ENCODE measurements at places on chromosomes 13 and 19.
A peak's percentile ranks its signal among the peaks of the same experiment; 100 is the strongest.

- DNase-seq, result peak; percentile 81
These were observed 100.4 kb downstream of the RFC3 start for GRCh38 chr13:33918199-33918932.

DNA sequence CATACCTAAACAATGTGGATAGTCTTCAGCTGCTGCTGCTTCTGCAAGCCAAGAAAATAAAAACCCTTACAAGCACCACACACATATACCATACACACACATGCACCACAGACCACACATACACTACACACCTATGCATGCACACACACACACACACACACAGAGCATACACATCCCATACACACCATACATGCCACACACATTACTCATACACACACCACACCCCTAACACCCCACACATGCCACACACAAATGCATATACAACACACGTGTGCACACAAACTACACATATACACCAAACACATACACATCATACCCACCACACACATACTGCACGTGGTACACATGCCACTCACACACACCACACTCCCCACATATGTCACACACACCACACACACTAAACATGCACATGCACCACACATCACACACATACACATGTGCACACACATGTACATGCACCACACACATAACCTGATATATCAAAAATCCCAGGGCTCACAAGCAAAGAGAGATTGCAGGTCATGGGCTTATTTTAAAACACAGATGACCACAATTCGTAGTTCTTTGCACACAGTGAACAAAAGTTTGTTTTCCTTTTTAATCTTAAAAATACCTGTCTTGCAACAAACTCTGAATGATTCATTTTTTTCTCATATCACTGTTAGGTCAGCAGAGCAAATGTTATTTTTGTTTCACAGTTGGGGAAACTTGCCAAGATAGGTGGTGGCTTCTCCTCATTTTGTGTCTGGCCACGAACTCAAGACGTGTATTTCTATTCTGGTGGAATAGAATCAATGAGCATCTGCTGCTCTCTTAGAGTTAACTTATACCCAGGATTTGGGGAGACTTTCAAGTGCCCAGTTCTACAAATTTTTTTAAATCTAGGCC lies 456.6 kb downstream of the FGF9 start:
- DNase-seq, result no peak

GRCh38 chr19:13120031-13120430 lies 2.0 kb downstream of the NACC1 start:
- peak; percentile 57 for DNase-seq

GRCh38 chr19:28468701-28469459 lies 744.1 kb downstream of the UQCRFS1 start:
- peak; percentile 51 for DNase-seq

DNA sequence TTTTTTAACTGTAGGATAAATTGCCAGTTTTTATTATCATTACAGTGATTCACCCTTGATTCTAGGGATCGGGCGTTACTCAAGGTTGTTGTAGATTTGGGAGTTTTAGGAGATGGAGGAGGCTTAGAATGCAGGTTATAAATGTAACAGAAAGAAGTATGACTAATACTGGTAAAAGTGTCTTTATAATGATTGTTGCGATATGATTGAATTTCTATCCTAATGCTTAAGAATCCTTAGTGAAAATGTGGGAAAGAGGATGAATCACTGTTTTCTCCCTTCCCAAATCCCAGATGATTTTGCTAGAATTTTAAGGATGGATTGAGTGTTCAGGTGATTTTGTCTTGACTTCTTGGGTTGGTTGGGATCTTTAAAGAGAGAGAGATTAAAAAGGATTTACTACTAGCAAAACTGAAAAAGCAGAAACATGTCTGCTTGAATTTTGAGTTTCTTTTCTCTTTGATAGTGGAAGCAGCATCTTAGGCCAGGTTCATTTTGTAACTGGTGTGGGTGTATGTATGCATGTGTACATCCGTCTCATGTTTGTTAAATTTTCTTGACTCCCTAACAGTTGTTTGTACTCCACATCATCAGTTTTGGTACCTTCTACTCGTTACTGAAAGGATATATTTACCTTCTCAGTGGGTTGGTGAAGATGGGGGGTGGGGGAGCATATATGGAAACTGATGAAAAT lies 25.9 kb downstream of the ARHGAP35 start:
- no peak for DNase-seq

DNA sequence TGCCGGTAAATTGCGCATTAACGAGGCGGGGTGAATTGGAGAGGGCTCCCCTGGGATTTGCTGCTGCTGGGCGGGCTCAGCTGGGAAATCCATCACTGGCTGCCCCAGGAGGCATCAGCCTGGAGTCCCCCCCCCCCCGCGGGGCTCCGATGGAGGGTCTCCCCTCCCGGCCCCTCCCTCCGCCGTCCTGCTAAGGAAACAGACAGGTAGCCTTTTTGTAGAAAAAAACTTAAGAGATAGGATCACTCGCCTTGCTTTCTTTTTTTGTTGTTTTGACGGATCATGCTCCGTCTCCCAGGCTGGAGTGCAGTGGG lies 6.8 kb downstream of the TLE6 start:
- DNase-seq, result no peak

- peak; percentile 15 for DNase-seq
These were observed 25.3 kb upstream of the HOMER3 start for GRCh38 chr19:18966307-18966706.

GRCh38 chr19:31355665-31356289 lies 6.5 kb upstream of the TSHZ3 start:
- DNase-seq, result no peak

DNA sequence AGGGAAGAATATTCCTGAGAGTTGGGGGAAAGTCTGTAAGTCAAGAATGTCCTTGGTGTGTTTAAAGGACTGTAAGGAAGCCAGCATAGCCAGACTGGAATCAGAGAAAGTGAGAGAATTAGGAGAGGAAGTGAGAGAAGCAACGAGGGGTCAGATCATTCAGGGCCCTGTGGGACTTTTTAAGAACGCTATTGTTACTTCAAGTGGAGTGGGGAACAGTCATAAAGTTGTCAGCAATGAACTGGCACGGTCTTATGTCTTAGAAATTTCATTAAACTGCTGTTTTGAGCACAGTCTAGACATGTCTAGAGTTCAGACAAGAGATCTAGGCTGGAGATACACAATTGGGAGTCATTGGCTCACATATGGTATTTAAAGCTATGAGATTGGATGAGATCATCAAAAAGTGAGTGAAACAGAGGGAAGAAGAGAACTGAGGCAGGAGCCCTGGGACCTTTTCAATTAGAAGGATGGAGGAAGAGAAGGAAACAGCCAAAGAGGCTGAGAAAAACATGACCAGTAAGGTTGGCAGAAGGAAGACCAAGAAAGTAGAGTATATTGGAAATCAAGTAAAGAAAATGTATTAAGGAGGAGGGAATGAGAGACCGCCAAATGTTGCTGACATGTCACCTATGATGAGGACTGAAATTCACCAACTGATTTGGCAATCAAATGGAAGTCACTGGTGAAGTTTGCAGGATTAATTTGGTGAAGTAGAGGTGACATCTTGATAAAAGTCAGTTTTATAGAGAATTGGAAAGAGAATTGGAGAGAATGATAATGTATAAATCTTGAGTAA lies 263.5 kb downstream of the GPC5 start:
- no peak for DNase-seq

DNA sequence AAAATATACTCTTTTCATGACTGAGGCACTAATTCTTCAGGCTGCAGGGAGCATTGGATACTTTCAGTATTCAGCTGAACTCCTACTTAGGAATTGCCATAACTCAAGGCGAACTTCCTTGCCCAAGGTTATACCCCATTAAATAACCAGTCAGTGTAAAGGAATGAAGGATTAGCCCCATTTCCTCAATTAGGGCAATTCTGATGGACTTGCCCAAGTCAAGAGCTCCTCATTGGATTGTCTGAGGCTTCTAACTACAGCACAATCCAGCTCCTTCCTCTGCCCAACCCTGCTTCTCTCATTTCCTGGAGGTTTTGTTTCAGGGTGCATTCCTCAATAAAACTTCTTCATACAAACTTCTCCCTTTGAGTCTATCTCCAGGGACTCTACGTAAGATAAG lies 329.2 kb downstream of the LIG4 start:
- no peak for DNase-seq

DNA sequence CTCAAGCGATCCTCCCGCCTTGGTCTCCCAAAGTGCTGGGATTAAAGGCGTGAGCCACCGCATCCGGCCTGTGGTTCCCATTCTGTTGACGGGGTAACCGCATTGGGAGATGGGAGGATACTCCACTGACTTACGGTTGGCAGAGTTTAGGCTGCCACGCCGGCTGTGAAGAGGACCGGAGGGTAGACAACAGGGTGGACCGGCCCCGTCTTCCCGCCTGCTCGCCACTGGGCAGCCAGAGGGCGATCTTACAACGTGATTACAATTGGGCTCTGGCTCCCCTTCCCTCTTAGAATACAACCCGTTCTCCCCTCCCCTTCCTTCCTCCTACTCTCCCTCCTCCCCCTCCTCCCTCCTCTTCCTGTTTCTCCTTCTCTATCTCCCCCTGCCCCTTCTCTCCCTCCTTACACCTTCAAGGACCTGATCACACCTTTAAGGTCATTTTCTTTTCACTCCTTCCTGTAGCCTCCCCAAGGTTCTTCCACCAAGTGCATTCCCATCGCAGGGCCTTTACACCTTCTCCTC lies 957 bp upstream of the CCDC194 start:
- peak; percentile 40 for DNase-seq

GRCh38 chr19:16199275-16199932 lies 1.7 kb downstream of the AP1M1 start:
- DNase-seq, result no peak

DNA sequence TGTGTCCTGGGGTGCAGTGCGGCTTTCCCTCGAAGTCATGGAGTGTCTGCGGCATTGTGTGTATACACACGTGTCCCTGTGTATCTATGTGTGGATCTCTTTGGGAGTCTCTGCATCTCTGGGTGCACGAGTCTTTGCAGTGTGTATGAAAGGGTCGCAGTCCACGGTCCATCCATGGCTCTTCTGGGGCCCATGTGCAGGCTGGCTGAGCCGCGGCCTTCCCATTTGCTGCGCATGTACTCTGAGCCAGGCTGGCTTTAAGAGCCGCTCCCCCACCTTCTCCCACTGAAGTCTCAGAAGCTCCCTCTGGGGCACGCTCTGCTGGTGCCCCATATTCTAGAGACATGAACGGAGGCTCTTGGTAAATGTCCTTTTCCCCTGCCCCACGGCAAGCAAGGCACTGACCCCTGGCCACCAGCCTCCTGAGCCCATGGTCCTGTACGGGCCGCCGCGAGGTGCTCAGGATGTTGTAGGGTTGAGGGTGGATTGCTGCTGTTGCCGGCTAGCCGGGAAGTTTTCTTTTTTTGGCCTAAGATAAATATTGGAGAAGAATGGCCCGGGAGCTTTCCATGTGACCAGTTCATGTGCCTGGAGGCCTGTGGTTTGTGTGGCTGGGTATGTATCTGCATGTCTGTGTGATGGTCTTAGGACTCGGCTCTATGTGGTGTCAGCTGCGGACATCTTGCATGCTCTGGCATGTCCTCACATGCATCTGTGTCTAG lies 31.9 kb downstream of the PAK4 start:
- DNase-seq, result no peak

DNA sequence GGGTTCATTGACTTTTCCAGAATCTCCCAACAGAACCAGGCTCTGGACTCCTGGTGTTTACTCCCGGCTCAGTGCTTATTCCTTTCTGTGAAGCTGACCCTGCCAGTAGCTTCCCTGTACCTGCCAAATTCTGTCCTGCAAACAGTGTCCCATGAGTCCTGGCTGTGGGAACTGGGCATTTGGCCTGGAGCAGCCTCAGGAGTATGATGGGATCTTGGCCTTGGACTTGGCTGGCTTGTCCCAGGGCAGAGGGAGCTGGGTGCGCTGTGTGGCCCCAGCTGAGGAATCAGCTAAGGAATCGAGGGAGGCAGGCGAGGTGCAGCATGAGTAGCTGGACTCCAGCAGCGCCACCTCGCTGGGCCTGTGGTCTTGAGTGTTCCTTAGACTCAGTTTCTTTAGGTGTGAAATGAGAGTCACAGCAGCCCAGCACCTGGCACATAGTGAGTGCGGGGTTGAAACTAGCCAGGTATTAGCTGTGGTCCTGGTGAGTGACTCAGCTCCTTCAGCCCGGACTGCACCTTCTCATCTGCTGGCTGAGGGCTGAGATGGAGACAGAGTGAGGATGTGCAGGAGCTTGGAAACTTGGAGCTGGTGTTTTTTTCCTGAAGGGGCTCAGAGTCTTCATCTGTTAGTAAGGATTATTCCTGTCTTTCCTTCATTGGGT lies 10.4 kb downstream of the CLASRP start:
- no peak for DNase-seq

- DNase-seq, result no peak
These were observed 21.6 kb downstream of the NLRP4 start for GRCh38 chr19:55857974-55858373.

DNA sequence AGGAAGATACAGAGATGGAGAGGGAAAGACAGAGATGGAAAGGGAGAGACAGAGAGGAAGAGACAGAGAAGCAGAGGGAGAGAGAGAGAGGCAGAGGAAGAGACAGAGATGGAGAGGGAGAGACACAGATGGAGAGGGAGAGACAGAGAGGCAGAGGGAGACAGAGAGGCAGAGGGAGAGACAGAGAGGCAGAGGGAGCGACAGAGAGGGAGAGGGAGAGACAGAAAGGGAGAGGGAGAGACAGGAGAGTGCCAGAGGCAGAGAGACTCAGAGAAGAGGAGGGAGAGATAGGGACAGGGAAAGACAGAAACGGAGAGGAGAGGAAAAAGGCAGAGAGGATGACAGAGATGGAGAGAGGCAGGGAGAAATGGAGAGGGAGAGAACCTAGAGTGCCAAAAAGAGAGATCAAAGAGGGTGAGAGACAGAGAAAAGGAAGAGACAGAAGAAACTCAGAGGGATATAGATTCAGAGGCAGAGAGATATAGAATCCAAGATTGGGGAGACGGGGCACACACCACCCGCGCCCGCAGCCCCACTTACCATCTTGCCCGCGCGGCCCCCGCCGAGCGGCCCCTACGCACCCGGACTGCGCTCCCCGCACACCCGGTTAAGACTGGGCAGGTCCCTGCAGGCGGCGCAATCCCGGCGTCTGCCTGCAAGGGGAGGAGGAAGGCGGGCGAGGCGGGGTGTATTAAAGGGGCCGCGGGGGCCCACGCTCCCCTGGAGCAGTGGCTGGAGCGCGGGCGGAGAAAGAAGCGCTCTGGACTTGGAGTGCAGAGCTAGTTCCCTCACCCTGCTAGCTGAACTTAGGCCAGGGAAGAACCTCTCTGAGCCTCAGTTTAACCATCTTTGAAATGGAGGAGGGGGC lies 10.7 kb downstream of the TM6SF2 start:
- DNase-seq, result no peak

- DNase-seq, result no peak
These were observed at the start of gene SPTBN4 for GRCh38 chr19:40466985-40467734. SPTBN4 (plus strand) TSS chr19:40467001; CDS start chr19:40472622, 5,621 bp downstream.
